KG1 (cell line): ENCODE measurements at places on chromosomes 6 and 20.

DNA sequence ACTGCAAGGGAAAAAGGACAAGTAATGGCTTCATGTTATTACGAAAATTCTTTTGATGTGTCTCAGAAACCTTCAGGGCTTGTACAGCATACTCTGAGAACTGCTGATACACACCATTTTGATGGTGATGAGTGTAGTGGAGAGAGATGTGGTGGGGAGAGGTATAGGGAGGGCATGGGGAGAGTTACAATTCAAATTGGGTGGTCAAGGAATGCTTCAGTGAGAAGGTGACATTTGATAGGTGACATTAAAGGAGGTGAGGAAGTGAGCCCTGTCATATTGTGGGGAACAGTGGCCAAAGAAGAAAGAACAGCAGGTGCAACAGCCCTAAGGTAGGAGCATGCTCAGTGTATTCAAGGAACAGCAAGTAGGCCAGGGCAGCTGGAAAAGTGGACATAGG, 318.9 kb downstream of the CLIC5 start:
- DNase-seq: no peak

- no peak for DNase-seq
Observed at GRCh38 chr6:65113581-65113980, 593.4 kb downstream of the EYS start.

- DNase-seq: no peak
Observed at GRCh38 chr6:111238464-111239119, 151.3 kb downstream of the SLC16A10 start.

DNA sequence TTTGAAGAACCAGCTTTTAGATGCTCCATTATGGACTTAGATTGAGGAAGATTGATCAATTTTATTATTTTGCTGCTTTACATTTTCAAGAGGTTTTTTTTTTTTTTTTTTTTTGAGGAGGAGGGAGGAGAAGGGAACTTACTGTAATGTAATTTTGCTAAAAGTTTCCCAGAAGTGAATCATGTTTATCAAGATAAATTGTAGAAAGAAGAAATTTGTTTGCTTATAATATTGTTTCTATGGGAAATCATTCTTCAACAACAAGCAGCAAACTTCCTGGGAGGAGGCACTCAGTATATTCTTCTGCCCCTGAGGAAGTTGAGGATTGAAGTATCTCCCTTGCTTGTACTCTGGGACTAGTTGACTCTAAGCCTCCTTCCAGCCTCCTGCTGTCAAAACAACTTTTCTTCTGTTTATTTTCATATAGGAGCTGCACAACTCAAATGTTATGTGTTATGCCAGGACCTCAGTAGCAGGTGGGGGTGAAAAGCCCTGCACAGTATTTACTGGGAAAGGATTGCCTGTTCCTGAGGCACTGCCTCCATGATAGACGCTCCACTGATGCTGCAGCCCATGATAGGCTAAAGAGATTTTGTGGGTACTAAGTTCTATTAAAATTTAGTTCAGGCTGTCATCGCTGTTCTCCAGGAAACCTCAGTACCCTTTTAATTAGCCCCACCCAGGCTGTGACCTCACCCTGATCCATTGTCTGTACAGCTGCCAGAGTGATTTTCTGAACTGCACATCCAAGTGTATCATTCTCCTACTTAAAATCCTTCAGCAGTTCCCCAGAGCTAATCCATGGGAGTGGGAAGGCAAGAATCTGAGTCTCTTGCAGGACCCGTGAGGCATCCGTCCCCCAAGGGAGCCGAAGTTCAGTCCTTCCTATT, 51.9 kb downstream of the CARMIL1 start:
- no peak for DNase-seq

DNA sequence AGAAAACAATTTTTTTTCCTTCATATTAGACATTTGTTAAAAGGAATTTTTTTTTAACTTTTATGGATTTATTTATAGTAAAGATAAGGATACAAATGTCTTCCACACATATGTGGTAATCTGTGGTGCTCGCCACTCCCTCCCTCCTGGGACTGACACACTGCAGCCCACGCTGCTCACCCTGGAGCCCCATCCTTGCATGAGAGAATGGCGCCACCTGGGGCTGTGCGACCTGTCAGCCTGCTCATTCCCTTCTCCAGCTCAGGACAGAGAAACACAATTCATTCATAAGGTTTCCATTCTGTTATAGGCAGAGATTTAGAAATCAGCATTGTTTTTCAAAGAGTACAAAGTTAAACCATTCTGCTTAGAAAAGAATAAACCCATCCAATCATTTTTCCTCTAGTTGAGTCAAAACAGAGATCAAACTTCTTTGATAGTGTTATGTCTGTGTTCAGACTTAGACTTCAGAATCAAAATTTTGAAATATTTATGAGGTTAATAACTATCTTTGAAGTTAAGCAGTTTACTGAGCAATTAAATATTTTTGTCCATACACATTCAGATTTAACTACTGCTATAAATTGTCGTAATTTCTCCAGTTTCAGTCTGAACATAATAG, 42.8 kb upstream of the DYNLRB1 start:
- no peak for DNase-seq

GRCh38 chr6:43275801-43276576, 22.1 kb upstream of the SLC22A7 start:
- no peak for DNase-seq

DNA sequence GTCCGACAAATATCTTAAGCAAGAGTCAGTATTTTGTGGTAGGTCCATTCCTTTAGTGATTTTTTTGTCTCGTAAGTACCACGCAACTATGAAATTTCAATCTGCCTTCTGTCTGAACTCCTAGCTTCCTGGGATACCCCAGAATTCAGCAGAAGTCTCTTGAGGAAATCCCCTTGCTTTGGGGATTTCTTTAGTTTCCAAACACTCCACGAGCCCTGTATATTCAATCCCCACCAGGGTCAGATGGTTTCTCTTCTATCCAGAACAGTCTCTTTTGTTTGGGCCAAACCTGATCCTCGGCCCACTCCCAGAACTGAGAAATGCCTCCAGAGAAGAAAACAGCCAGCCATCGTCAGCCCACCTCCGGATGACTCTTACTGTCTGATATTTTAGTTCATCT, 113.0 kb downstream of the CHD6 start:
- DNase-seq: no peak

GRCh38 chr6:14454473-14454775, 336.9 kb downstream of the CD83 start:
- peak; percentile 31 for DNase-seq
